ENCODE measurements at places on chromosomes 2 and 18.

GRCh38 chr2:172554352-172555271, 1.3 kb upstream of the PDK1 start:
- no peak for DNase-seq

- no peak for DNase-seq
These were observed 14.1 kb upstream of the GMPPA start for GRCh38 chr2:219484343-219485200.

DNA sequence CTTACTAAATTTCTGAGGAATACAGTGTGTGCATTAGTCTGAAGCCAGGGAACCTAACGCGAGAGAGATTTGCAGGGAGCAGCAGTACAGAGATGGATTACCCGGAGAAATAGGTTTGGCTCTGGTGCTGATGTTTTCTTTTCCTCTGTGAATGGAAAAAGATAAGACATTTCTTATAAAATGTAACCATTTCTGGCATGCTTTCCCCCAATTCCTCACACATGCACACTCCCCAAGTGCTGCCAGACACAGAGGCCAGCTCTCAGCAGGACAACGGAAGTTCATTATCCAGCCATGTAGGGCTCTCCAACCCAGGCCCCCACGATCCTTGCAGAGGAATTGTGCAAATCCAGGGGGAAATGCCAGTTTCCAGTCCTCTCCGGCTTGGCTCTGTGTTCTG, 224.5 kb upstream of the MGAT5 start:
- DNase-seq = no peak

DNA sequence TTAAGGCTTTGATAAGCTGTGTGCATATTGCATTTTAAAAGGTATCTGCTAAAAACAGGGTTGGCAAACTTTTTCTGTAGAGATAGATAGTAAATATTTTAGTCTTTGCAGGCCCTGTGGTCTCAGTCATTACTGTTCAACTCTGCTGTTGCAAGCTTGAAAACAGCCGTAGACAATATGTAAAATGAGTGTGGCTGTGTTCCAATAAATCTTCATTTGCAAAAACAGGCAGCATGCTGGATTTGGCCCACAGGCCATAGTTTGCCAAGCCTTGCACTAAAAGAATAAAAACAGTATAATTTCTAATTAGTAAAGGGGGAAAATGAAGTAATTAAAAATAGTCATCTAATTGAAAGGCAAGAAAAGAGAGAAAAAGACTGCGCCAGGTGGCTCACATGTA, 35.3 kb downstream of the GCKR start:
- DNase-seq = no peak

GRCh38 chr18:75378376-75379315, 48.9 kb downstream of the SMIM21 start:
- no peak for DNase-seq

GRCh38 chr2:7201851-7202250, 284.6 kb downstream of the RNF144A start:
- no peak for DNase-seq

DNA sequence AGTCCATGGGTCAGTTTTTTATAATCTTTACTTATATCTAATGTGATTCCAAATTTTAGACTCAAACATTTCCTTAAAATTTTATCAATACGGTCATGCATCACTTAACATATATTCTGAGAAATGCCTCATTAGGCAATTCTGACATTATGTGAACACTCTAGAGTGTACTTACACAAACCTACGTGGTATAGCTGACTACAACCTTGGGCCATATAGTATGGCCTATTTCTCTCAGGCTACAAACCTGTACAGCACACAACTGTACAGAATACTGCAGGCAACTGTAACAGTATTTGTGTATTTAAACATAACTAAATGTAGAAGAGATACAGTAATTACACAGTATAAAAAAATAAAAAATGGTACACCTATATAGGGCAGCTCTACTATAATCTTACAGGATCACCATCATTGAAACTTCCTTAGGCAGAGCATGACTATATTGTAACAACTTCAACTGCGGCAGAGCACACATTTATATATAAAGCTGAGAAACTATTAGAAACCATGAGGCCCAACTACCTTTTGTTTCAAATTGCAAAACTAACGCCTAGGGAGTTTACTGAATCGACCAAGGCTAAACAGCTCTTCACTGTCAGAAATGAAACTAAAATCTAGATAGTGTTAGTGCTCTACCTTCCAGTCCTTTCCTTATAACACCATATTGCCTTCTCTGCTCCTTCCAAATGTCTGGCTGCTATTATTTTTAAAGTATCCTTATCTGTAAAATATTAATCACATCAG, 6.9 kb downstream of the YES1 start:
- DNase-seq = no peak

GRCh38 chr2:45637440-45637839, 14.0 kb upstream of the PRKCE start:
- DNase-seq = no peak
